Activated T-cell treated with anti-CD3 and anti-CD28 coated beads, Interleukin-2, amount 50 U/mL, for 1 hour (primary cell): ENCODE measurements at places on chromosomes 7 and 10.
A peak's percentile ranks its signal among the peaks of the same experiment; 100 is the strongest.

- DNase-seq: no peak
Observed at GRCh38 chr10:72563327-72563932, 62.4 kb downstream of the MICU1 start.

GRCh38 chr10:13437026-13437555, 89.0 kb upstream of the SEPHS1 start:
- no peak for DNase-seq

- DNase-seq: no peak
Observed at GRCh38 chr10:20105236-20105635, 289.0 kb downstream of the PLXDC2 start.

- DNase-seq: no peak
Observed at GRCh38 chr10:122089311-122090017, 100.5 kb downstream of the TACC2 start.

GRCh38 chr10:127977357-127978009, 70.6 kb downstream of the PTPRE start:
- no peak for DNase-seq

- DNase-seq: peak; percentile 34
Observed at GRCh38 chr10:8416192-8416701, 361.8 kb downstream of the GATA3 start.

DNA sequence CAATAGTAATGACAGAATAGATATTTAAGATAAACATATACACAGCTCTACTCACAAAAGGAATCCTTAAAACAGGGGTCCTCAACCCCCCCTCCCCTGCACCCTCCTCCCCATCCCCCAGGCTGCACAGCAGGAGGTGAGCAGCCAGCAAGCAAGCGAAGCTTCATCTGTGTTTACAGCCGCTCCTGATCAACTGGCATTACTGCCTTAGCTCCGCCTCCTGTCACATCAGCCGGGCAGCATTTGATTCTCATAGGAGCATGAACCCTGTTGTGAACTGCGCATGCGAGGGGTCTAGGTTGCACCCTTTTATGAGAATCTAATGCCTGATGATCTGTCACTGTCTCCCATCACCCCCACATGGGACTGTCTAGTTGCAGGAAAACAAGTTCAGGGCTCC, 65.5 kb downstream of the SMURF1 start:
- no peak for DNase-seq

GRCh38 chr7:65251851-65252620, 121.6 kb upstream of the ZNF92 start:
- DNase-seq: peak; percentile 39

- DNase-seq: no peak
Observed at GRCh38 chr7:5625938-5626337, 155.5 kb downstream of the RNF216 start.

DNA sequence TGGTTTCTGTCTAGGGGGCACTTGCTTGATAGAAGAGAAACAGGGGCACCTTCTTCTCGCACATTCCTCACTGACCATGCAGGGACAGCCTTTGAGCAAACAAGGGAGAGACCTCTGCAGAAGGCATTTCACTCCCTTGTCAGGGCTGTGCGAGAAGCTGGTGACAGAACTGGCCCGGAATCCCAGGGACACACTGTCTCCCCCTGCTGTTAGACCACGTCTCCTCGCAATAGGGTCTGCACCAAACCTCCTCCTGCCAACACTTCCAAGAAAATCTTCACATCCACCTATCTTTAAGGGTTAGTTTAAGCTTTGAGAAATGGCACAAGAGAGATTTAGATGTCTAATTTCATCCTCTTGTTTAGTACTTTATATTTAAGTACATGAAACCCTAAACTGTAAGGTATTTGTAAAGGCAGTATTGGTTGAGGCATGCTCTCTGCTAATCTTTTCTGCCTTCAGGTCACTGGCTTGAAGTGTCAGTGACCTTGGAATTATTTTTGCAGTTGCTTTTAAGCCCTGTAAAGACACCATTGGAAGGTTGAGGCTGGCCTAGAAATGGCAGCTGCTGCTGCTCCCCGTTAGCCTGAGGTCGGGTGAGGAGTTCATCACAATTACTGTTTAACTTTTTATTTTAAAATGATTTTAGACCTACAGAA, 37.0 kb downstream of the RBM20 start:
- peak; percentile 27 for DNase-seq

GRCh38 chr10:62004042-62004441, 102.5 kb downstream of the ARID5B start:
- DNase-seq: no peak

GRCh38 chr10:59991661-59992060, 85.3 kb upstream of the CCDC6 start:
- DNase-seq: no peak

DNA sequence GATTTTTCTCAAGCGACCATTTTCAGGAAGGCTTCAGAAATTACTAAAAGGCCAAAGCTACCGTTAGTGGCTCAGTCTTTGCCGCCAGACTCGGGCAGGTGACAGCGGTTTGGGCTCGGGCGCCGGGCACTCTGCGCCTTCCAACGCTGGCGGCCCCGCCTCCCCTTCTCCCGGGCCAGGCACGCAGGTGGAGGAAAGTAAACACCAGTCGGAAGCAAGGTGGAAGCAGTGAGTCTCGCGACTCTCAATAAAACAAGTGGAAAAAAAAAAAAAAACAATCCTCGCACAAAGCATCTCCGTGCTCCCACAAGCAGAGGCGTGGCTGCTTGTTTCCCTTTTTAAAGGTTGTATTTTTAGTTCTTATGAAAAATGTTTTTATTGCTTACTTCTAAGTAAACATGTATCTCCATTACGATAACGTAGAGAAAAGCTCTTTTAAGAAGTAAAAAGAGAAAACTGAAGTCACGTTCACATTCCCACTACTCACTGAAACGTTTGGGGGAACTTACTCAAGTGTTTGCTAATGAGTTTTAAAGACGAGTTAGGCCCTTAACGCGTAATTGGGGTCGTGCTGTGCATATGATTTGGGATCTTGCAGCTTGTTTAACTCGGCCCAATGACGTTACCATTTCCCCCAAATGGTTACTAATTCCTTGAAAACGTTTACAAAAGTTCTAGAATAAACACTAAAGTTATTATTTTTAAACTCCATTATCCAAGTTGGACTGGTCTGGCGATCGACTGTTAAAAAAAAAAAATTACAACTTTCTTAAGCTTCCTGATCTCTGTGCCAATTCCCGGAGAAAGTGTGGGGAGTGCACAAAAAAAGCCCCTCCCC, 864 bp downstream of the CDCA7L start:
- DNase-seq: peak; percentile 53

GRCh38 chr10:6386960-6387359, 184.2 kb downstream of the PFKFB3 start:
- DNase-seq: no peak

DNA sequence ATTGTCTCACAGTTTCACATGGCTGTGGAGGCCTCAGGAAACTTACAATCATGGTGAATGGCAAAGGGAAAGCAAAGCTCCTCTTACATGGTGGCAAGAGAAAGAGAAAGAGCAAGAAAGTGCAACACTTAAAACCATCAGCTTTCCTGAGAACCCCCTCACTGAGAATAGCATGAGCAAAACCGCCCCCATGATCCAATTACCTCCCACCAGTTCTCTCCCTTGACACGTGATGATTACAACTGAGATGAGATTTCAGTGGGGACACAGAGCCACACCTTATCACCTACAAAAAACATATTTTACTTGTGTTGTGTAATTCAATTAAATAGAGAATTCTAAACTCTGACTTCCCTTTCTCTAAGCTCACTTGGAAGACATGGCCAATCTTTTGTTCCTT, 80.2 kb downstream of the SEMA3C start:
- no peak for DNase-seq

GRCh38 chr10:35895331-35895730, 253.2 kb upstream of the FZD8 start:
- DNase-seq: no peak

DNA sequence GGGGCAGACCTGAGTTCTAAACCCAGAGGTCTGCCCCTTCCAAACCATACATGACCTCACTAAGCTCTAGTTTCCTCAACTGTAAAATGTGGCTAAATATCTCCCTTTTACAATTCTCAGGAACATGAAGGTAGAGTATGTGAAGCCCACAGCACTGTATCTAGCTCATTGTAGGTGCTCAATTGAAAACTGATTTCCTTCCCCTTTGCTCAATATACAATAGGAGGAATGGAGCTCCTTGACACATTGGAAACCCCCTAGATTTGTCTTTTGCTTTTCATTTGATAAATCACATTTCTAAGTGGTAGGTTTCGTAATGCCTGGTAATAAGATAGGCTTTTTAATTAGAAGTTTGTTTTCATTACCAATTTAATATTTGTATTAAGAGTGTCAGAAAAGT, 153.3 kb downstream of the ARID5B start:
- no peak for DNase-seq

DNA sequence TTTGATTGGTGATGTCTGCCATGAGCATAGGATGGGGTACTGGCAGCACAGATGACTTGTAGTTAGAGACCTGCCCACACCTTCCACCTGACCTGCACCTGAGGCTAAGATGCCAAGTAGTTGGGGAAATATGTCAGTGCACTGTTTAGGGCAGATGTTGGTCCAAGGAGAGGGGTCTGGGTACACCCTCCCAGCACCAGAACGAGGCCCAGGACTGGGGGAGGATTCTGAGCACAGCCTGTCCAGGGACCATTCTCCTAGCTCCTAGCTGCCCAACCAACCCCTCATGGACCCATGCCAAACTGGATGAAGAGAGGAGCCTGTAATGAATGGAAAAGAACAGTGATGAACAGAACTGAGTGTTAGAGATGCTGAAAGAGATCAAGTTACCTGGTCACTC, 28.0 kb downstream of the FRMPD2 start:
- DNase-seq: no peak

DNA sequence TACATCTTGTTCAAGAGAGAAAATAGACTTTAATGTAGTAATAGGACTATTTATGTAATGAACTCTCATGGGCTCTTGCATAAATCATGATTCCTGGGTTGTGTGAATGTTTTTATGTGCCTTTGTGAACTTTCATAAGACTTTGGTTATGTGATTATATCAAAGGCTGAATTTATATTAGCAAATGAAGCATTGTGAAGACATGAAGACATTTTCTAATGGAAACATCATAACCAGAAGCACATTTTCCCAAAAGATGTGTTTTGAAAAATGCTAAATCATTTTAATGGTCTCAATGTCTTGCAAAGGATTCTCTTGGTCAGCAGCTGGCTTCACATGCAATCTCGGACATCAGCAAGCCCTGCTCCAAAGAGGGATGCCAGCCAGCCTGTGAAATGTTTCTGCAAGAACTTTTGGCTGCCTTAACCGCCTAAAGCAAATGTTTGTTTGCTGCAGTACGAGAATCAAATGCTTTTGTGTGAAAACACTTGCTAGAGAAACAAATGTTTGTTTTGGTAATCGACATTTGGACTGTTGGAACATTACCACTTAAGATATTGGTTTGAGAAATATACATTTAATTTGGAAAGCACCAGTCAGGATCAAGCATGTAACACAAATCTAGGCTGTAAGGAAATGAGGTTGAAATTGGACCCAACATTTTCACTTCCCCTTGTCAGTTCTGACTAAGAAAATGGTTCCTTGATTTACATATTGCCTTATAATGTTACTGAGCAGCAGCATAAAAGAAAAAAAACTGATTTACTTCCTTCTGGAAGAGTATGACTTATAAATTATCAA, 102.1 kb downstream of the RTKN2 start:
- no peak for DNase-seq

DNA sequence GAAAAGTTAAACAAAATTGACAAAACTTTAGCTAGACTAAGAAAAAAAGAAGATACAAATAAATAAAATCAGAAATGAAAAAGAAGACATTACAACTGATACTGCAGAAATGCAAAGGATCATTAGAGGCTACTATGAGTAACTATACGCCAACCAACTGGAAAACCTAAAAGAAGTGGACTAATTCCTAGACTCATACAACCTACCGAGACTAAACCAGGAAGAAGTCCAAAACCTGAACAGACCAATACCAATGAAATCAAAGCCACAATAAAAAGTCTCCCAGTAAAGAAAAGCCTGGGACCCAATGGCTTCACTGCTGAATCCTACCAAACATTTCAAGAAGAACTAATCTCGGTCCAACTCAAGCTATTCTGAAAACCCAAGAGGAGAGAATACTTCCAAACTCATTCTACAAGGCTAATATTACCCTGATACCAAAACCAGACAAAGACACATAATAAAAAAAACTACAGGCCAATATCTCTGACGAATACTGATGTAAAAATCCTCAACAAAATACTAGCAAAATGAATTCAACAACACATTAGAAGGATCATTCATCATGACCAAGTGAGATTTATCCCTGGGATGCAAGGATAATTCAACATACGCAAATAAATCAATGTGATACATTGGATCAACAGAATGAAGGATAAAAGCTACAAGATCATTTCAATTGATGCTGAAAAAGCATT, 20.3 kb downstream of the ELAPOR2 start:
- DNase-seq: no peak

GRCh38 chr7:4549681-4550080, 132.4 kb upstream of the FOXK1 start:
- no peak for DNase-seq

- DNase-seq: no peak
Observed at GRCh38 chr7:134031835-134032617, 95.1 kb upstream of the LRGUK start.

- no peak for DNase-seq
Observed at GRCh38 chr10:97571622-97572021, 957 bp upstream of the ANKRD2 start.

GRCh38 chr7:117284692-117285091, 38.2 kb downstream of the WNT2 start:
- no peak for DNase-seq

GRCh38 chr10:12597788-12598765, 248.7 kb downstream of the CAMK1D start:
- no peak for DNase-seq

DNA sequence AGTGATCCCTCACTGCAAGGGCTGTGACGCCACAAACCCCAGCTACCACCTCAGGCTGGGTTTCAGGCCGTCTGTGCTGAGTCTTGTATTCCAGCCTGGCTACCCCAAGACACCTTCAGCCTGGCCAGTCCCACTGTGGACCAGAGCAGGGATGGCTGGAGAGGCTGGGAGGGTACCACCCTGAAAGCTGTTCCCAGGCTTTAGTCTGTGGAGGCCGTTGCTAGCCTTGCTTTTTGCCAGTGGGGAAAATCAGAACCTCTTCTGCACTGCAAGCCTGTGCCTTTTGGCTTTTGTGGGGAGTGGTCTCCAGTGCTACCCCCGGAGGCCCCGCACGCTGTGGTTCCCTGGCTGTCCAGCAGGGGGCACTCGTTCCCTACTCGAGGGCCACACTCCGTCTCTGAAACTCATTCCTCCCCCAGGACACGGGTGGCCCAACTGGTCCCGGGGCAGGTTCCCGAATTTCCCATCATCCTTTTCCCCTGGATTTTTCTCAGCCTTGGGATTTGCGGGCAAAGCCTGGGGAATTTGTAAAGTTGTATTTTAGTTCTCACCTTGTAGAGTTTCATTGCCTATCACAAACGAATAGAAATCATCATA, 128.4 kb upstream of the BTBD16 start:
- DNase-seq: peak; percentile 32

- DNase-seq: no peak
Observed at GRCh38 chr7:17546592-17546991, 248.1 kb downstream of the AHR start.
